Mucosa of gallbladder (tissue), 1 donor: ENCODE measurements at places on chromosomes 1 and 21. TPM values are rescaled to one million over a fixed set of nuclear protein-coding genes. Genes with fewer than 3 reads are reported as not detected.

DNA sequence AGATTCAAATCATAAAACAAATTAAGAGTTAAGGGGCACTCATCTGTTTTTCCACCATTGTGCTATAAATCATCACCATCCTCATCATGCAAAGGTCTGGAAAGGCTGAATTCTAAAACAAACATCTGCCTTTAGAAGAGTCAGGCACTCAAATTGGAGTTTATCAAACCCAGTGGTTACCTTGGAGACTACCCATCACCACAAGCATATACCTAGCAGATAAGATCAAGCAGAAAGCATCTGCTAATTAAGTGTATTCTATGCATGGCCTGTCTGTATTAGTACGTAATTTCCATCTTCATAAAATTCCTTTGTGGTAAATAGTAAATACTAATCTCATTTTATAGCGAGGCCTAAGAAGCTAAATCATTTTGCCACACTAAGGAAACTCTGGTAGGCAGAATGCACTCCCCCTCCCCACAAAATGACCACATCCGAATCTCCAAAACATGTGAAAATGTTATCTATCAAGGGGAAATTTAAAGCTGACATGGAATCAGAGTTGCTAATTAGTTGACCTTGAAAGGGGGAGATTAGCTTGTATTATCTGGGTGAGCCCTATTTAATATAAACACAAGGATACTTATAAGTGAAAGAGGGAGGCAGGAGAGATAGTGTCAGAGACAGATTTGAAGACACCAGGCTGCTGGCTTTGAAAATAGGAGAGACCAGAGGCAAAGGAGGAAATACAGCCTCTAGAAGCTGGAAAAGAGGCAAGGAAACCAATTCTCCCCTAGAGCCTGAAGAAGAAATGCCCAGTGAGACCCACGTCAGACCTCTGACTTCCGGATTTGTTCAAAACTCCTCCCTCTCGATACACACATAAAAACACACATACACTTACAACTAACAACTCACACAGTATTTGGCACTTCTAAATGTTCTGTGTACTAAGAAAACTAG is 23.2 kb downstream of the ARID4B start:
- DNase-seq = no peak

- DNase-seq = no peak
These were observed 10.8 kb downstream of the SLC45A3 start for GRCh38 chr1:205669341-205670149.

- DNase-seq = no peak
These were observed 375.7 kb upstream of the DAB1 start for GRCh38 chr1:57799490-57800115.

DNA sequence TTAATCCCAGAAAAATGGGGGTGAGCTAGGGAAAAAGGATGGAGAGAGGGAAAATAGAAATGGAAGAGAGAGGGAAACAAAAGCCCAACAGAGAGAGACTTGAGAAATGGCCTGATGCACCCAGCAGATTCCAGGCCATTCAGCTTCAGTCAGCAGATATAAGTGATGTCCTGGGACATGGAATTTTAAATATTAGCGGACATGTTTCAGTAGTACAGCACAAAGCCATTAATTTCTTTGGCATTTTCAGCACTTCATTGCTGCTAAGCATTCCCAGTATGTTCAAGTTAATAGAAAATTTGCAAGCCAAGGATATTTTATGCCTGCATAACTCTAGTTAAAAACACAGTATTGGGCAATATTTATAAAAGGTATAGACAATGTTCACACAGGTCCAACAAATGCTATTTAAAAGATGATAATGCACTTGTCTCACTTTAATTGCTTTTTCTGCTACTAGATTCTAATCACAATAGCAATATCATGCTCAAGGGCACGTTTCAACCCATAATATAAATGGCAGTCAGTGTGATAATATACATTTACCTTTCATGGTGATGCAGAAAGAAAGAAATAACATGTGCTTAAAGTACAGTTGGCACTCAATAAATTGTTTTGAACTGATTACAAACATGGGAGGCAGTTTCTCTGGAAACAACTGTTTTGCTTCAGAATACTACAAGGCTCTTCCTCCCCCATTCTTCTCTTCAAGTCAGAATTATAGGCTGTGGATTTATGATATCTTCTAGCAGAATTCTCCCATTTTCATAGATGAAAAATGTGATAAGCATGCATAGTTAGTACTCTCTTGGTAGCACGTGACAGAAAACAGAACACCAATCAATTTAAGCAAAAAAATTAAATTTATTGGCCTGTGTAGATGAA is 108.1 kb upstream of the MAGI3 start:
- DNase-seq = no peak

- DNase-seq = no peak
These were observed 1.7 kb upstream of the KRTAP10-5 start for GRCh38 chr21:44582055-44582454.

DNA sequence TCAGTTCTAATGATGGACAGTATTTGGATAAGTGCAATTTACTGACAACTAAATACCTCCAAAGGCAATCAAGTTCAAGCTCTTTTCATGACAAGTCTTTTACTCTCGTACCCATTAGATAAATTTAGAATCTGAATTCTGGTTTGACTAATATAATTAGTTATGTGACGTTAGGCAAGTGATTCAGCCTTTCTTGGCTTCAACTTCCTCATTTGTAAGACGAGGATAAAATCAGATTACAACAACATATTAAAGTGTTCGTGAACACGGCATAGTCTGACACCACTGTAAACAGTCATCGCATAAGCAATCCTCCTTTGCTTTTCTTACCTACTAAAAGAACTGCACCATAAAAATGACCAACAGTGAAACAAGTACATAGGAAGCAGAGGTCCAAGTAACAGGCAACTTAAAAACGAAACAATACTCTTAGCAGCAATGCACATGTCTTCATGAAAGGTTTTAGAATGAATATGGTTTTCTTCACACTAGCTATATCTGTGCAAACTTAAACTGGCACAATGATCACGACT is 25.7 kb downstream of the COA6 start:
- DNase-seq = no peak

GRCh38 chr1:59128784-59129227 is 168.1 kb upstream of the FGGY start:
- DNase-seq = no peak

The C1orf116 gene
- total RNA-seq = 45.1 TPM
